ENCODE measurements at places on chromosomes 1 and 21. TPM values are rescaled to one million over a fixed set of nuclear protein-coding genes. Genes with fewer than 3 reads are reported as not detected.

Gene TTC24
- not detected for total RNA-seq

Gene CENPS
- total RNA-seq, result 5.9 TPM

Gene MIXL1
- not detected for total RNA-seq

Gene RIMS3
- total RNA-seq, result 0.43 TPM

Gene GABRD
- total RNA-seq, result 0.86 TPM

Gene KISS1
- not detected for total RNA-seq

Gene LCE6A
- not detected for total RNA-seq

Gene GPR52
- total RNA-seq, result 0.43 TPM

Gene ITGB3BP
- total RNA-seq, result 16.1 TPM

Gene CD1B
- total RNA-seq, result not detected

Gene GJA8
- total RNA-seq, result not detected

Gene NEGR1
- 0.22 TPM for total RNA-seq

Gene NCDN
- total RNA-seq, result 12.8 TPM
